Astrocyte (in vitro differentiated cells and primary cell): ENCODE measurements at places on chromosomes 7 and 10. TPM values are rescaled to one million over a fixed set of nuclear protein-coding genes. Genes with fewer than 3 reads are reported as not detected.

SRRM3 gene
- 1.7 and 2.7 TPM in 2 replicates for total RNA-seq

CALN1 gene
- total RNA-seq: not detected in 2 replicates

GRCh38 chr7:101915000-101915399, 97.6 kb downstream of the CUX1 start:
- peaks cover 8% of the 10 kb centered on the region for H3K36me3 ChIP-seq
- no peak for DNase-seq
- no peaks in the 10 kb centered on the region for H3K27me3 ChIP-seq
- H3K4me3 ChIP-seq: no peak overlapping the region

DNA sequence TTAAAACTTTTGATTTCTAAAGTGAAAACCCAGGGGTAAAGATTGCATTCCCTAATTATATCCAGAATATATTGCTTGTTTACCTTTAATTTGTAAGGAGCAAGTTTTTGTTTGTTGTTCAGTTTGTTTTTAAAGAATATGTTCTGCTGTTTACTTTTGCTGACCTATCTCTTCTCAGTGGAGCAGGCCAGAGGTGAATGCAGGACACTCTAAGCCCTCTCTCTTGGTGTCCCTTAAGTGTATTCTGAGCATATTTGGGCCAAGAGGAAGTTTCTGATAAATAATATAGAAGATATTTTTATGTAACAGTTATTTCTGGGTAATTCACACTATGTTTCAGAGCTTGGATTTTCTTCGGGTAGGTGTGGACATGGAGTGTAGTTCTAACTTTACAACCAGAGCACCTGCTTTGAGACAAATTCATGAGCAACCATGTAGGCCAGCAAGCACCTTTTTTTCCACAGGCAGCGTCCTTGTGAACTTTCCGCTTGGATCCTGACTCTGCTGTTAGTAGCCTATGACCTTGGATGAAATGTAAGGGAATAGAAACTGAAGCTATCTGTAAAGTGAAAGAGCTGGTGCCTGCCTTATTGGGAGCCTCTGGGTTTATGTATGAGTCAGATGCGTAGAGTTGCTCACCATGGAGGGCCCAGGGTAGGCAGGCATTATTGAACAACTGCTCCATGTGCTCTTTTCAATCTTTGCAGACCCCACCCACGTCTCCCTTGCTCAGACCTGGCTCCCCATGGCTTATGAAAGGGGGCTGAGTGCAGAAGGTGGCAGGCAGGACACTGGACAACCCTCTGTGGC, 16.1 kb downstream of the OGDH start:
- DNase-seq: no peak
- H3K4me3 ChIP-seq: no peak overlapping the region
- H3K4me1 ChIP-seq: peaks cover 10% of the 10 kb centered on the region
- no peak overlapping the region for H3K27ac ChIP-seq
- H3K27me3 ChIP-seq: no peaks in the 10 kb centered on the region

GRCh38 chr10:102988404-102989314, 70.6 kb downstream of the CNNM2 start:
- no peaks in the 10 kb centered on the region for H3K27me3 ChIP-seq
- no peaks in the 10 kb centered on the region for H3K4me1 ChIP-seq

- DNase-seq: no peak
- no peaks in the 10 kb centered on the region for H3K36me3 ChIP-seq
- peak overlapping the region; percentile 82 for H3K4me3 ChIP-seq
- no peaks in the 10 kb centered on the region for H3K27me3 ChIP-seq
Observed at GRCh38 chr10:94402843-94403379, 570 bp downstream of the TBC1D12 start.
